ENCODE measurements at places on chromosomes 12 and 14.
A peak's percentile ranks its signal among the peaks of the same experiment; 100 is the strongest.

DNA sequence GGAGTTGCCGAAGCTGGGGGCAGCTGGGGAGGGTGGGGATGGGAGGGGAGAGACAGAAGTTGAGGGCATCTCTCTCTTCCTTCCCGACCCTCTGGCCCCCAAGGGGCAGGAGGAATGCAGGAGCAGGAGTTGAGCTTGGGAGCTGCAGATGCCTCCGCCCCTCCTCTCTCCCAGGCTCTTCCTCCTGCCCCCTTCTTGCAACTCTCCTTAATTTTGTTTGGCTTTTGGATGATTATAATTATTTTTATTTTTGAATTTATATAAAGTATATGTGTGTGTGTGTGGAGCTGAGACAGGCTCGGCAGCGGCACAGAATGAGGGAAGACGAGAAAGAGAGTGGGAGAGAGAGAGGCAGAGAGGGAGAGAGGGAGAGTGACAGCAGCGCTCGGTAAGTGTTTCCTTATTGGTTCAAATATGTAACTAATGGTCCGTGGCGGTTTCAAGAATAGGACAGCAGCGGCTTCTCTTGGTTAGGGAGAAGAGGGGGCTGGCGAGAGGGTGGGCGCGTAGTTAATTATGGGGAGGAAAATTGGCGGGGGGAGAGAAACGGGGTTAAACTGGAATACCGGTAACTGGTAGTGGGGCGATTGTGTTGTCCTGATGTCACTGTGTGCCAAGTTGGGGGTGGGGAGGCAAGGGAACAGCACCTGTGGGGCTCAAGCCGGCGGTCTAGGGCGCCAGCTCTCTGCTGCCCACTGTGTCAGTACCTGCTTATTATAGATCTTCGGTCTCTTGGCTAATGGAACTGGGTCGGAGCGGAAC is 8.4 kb downstream of the HOXC8 start:
- DNase-seq: no peak

DNA sequence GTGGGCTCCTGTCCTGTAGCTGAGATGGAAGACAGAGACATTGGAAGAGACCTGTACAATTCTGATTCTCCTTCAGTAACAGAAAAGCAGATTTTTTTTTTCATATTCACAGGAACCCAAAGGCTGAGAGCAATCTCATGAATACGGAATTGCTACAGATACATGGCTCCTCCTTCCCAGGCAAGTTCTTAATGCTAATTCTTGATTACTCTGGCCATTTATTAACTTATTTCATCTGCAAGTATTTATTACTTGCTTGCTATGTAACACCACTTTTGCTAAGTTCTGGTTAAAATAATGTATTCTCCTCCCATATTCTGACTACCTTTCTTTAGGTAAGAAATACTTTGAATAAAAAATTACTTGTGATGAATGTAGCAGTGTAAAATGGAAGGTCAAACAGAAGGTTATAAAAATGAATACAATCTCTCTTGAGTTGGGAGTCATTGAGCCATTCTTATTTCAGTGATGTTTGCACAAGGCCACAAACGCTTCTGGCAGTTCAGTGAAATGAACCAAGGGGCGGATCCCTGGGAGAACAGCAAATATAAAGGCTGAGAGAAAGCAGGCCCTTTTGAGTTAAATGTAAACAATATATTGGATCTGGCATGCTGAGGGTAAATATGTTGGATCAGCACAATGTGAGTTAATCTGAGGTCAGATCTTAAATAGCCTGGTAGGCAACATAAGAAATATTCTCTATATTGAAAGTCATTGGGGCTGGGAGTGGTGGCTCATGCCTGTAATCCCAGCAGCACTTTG is 37.6 kb downstream of the MUCL1 start:
- DNase-seq: no peak

DNA sequence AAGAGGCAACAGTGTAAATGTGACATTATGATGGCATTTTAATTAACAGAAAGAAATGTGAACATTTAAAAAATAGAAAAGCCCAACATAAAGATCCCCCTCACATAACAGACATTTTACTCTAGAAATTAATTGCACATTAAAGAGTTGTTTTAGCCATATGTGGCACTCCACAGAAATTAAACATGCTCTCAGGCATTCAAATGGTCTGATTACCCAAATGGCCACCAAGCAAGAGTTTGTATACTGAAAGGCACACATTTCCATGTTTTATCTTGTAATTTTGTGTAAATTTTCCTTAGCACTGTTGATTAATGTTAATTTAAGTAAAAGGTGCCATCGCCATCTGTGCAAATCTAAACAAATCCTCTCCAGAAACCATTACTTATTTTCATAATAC is 43.5 kb downstream of the GTF2A1 start:
- no peak for DNase-seq

- no peak for DNase-seq
These were observed 7.2 kb upstream of the SSPN start for GRCh38 chr12:26188127-26188526.

- DNase-seq: no peak
These were observed 117.7 kb downstream of the PRKCH start for GRCh38 chr14:61438860-61439765.

DNA sequence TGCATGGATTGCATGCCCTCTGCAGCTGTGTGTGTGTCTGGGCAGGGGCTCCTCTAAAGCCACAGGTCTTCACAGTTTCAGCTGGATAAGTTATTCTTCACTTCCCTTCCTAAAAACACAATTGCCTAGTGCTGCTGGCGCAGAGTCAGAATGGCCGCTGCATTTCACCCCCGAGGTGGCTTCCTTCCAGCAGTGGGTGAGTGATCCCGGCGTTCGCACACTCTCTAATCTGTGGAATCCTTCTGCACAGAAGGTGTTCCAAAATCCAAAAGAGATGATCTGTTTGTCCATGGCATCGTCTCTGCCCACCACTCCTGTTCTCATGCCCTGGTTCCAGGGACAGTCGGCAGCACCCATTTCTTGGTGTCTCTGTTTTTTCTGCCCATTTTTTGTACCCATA is 340.7 kb downstream of the DPF3 start:
- no peak for DNase-seq

GRCh38 chr12:127145929-127146789 is 1120.8 kb upstream of the TMEM132C start:
- DNase-seq: peak; percentile 95

GRCh38 chr14:54489318-54489683 is 521 bp upstream of the GMFB start:
- no peak for DNase-seq

Measured in retina (tissue), 1 donor.